Activated naive CD4-positive, alpha-beta T cell treated with anti-CD3 and anti-CD28 coated beads, Interleukin-2, amount 50 U/mL, for 16 hours (primary cell): ENCODE measurements at places on chromosomes 12 and 14.
A peak's percentile ranks its signal among the peaks of the same experiment; 100 is the strongest.

DNA sequence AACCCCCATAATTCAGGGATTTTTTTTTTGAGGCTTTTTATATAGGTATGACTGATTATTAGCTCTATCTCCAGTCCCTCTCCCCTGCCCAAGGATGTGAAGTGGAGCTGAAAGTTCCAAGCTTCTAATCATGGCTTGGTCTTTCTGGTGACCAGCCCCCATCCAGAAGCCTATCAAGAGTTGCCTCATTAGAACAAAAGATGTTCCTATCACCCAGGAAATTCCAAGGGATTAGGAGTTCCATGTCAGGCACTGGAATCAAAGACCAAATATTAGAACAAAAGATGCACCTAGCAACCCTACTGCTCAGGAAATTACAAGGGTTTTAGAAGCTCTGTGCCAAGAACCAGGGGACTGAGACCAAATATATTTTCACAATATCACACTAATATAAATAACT, 29.9 kb downstream of the LRP6 start:
- DNase-seq, result no peak

DNA sequence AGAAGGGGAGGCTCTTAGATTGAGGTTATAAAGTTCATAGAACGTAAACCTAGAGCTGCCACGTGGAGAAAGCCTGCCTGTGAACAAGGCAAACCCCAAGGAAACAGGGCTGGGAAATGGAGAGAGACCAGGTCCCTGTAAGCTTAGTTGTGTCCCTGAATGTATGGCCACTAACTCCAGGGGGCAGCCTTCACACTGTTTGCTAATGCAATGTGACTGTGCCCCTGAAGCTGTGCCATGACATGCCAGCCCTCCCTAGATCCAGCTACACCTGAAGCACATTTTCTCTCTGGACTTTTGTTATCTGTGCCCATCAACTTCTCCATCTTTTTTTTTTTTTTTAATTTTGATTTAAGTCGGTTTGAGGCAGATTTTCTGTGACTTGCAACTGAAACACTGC, 60.6 kb upstream of the TMCC3 start:
- peak; percentile 15 for DNase-seq

- DNase-seq, result no peak
Observed at GRCh38 chr14:21309238-21309636, 29.4 kb downstream of the RPGRIP1 start.

GRCh38 chr12:85642808-85643207, 193.4 kb downstream of the RASSF9 start:
- DNase-seq, result no peak

DNA sequence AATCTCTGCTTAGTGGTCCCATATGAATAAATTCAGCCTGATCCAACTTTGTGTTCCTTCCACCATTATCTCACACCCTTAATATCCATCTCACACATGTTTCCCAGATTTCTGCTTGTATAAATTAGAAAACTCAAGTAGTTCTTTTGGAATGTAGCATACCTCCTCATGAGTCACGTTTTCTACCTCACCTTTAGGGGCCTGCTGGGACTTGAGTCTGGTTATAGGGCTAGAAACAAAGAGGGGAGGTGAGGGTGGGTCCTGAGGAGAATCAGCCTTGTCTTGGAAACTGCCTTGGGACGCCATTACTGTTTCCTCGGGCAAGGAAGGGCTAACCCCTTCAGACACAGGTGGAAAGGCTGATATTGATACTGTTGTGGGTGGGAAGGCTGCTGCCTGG, 51.1 kb downstream of the EMP1 start:
- no peak for DNase-seq

DNA sequence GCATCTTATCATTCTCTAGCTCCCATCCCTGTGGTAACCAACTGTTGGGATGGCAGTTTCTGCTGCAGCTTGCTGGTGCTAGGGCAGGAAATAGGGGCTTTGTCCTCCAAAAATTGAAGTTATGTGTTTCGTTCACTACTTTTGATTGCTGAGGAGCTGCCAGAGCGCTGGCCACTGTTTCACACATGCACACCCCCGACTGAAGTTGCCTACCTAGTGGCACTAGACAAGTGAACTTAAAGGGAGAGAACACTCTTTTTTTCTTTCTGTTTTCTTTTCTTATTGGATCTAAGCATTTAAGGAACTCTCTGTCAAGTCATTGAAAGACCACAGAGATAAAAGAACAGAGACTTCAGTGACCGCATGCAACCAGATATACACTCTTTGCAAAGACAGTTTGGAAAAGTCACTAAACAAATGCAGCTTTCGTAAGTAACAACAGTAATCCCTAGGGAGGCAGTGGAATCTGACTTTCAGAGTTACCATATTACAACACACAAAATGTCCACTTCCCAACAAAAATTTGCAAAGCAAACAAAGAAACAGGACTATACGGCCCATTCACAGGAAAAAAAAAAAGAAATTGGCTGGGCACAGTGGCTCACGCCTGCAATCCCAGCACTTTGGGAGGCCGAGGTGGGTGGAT, 12.0 kb downstream of the TFCP2 start:
- no peak for DNase-seq

GRCh38 chr14:91349481-91350074, 68.0 kb downstream of the CCDC88C start:
- DNase-seq, result peak; percentile 72

- DNase-seq, result no peak
Observed at GRCh38 chr12:45666816-45667215, 62.7 kb upstream of the ARID2 start.

DNA sequence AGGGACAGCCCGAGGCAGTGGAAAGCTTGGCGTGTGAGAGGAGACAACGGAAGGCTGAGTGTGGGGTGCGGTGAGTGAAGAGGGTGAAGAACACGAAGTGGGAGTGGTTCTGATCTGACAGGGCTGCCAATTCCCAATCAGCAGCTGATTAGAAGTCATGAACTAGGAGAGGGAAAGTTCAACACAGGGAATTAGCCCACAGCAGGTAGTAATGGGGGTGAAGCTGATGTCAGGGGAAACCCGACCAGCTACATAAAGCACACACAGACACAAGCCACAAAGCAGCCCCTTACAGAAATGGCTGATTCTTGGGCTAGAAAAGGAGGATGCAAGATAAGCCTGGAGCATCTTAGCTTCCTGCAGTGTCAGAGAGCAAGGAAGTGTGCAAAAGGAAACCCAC, 47.5 kb upstream of the TCL1A start:
- DNase-seq, result no peak

GRCh38 chr12:40107803-40108620, 2.1 kb upstream of the SLC2A13 start:
- DNase-seq, result peak; percentile 12

GRCh38 chr12:18564306-18564705, 173.5 kb downstream of the PLCZ1 start:
- no peak for DNase-seq

DNA sequence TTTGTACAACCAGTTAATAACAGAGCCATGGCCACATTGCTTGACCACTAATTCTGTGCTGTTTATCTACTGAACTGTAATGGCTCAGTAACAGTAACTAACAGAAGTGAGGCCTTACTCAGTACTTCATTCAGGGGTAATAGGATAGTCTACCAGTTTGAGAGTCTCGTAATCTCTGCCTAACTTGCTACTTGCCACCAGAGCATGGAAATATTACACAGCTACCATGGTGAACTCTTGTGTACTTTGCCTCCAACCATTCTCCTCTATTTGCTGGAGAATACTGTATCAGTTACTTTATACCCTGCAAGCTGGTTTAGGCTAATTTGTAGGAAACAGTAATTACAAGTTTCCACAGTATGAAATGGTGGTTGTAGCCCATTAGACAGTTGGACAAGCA, 10.6 kb downstream of the SCFD1 start:
- DNase-seq, result no peak

DNA sequence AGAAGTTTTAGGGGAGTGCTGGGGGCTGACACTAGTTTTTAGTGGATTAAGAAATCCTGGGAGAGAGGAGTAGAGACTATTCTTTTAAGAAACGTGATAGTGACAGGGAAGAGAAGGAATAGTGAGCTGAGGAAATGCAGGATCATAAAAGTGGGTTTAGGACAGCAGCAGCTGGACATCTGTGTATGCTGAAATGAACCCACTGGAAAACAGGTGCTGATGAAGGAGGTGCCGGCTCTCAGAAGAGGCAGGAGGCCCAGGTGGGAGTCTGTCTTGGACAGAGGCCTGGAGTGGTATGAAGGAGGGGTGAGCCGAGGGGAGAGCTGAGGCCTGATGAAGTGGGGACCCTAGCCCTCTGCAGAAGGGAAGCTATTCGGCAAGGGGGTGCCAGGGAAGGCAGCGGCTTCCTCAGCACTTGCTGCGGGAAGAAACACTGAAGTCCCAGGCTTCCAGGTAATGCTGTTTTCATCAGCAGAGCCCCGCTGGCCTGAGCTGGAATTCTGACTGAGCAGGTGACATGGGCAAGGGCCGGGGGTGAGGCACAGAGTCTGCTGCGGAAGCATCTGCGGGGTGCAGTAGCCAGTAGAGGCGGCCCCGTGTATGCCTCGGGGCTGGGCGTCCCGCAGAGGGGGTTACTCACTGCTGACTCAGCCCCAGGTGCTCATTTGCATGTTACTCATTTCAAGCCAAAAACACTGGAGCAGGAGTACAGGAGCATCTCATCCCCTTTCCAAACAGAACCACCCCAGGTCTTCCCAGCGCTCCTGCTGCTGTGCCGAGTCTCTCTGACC, 89.7 kb downstream of the TMCC3 start:
- peak; percentile 15 for DNase-seq

- no peak for DNase-seq
Observed at GRCh38 chr12:22458298-22458937, 85.9 kb downstream of the C2CD5 start.

GRCh38 chr12:93243689-93244513, 133.8 kb upstream of the NUDT4 start:
- no peak for DNase-seq

DNA sequence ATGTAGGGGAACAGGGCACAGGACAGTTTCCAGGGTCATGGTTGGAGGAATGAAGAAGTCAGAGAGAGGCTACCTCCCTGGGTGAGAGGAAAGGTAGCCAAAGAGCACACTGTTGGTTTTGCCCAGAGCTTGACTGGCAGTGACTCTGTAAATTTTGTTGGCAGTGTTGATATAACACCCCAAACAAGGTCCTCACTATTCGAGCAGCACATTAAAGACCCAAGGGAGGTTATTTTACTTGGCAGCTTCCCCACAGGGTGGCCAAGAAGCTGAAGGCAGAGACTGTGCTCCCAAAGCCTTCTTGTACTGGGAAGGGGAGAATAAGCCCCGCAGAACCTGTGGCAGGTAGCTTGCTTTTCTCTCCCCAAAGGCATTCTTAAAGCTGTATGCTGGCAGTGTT, 40.6 kb downstream of the WSCD2 start:
- no peak for DNase-seq
